ENCODE measurements at places on chromosomes 11 and 22.

GRCh38 chr22:44759001-44759400, 6.6 kb downstream of the ARHGAP8 start:
- no peak for DNase-seq

DNA sequence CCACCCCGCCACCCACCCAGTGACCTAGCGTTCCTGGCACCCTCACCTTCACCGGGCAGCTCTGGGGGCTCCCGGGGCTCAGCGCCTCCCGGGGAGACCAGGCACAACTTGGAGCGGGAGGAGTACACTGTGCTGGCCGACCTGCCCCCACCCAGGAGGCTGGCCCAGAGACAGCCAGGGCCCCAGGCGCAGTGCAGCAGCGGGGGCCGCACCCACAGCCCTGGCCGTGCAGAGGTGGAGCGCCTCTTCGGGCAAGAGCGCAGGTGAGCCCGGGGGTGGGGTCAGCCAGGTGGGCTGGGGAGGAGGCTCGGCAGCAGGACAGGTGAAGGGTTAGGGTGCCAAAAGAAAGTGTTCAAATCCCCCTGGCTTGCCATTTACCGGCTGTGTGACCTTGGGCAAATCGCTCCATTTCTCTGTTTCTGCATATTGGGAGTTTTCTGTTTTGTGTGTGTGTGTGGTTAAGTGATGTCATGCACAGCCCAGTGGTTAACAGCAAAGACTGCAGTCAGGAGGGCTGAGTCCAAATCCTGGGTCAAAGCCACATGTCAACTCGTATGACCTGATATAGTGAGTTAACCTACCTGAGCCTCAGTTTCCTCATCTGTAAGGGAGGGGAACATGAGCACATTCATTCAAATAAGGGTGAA, 29.5 kb downstream of the TRIOBP start:
- no peak for DNase-seq

DNA sequence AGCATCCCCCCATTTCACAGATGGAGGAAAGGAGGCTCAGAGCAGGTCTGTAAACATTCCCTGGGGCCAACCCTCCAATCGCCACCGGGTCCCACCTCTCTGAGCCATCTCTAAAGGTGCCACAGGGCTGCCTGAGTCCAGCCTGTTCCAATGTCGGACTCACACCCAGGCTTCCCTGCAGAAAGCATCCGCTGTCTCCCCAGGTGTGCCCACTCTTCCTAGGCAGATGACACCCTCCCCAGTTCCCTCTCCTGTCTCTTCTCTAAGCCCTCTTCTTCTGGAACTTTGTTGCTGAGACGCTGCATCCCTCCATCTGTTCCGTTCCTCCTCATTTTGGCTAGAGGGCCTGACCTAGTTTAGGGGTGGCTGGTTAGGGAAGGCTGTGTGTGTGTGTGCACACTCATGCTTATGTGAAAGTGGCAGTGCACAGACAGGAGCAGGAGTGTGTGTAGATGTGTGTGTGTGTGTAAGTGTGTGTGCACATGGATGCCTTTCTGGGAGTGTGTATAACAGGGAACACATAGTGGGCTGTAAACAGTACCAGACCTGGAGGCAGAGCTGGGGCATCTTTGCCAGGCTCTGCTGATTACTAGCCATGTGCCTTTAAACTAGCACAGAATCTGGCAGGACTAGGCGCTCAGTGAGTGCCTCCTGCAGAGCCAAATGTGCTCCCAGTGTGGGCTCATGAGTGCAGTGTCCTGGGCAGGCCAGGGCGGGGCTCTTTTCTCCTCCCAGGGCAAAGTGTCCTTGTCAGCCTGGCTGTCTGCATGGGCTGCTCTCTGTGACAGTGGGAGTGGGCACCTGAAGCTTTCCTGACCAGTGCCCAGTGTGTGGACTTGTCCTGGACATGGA, 77.3 kb upstream of the NECTIN1 start:
- DNase-seq = no peak

DNA sequence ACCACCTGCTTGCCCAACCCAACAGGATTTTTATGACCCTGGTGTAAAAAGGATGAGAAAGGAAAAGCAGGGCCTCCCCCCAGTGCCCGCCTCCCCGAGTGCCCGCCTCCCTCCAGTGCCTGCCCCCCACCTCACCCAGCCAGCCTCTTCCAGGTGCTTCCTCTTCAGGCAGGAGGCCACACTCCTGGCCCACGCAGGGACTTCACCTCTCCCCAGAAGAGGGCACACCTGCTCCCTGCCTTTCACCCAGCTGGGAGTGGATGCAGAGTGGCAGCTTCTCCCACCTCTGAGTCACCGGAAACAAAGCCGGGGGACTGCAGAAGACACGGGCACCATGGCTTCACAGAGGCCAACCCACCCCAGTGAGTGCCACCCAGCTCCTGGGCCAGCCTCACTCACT, 16.1 kb downstream of the CPT1A start:
- peak; percentile 47 for DNase-seq

DNA sequence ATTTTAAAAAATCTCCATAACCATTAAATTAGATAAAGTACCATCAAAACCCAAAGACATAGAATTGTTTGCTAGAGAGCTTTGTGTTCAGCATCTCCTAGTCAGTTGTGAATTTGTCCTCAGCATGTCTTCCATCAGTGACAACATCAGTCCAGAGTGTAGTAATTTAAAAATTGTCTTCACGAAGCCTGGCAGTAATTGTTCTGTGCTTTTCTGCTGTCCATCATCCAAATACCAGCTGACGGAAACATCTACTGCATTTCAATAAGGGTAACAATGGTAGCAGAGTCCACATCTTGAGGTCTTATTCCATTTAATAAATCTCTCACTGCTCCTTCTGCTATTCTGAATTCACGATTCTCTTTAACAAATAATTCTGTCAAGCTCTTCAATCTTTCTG, 121.5 kb downstream of the ATXN10 start:
- DNase-seq = no peak

- DNase-seq = no peak
These were observed 62.4 kb downstream of the BRD1 start for GRCh38 chr22:49765091-49765771.

DNA sequence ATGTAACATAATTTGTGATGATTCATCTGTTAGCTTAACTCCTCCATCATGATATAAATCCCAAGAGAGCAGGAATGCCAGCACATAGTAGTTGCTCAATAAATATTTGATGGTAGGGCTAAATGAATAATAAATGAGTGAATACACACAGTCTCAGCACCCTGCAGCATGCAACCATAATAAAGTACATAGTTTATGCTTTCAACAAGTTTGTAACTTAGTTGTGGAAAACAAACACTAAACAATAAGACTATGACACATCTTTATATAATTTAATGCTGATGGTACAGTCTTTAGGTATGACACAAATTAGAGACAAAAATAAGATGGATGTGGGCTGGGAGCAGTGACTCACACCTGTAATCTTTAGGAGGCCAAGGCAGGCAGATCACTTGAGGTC, 3.8 kb downstream of the ALKBH8 start:
- DNase-seq = no peak

GRCh38 chr11:120133216-120134105, 4.5 kb downstream of the TRIM29 start:
- no peak for DNase-seq

- DNase-seq = no peak
These were observed 3.4 kb downstream of the PHF21A start for GRCh38 chr11:46117842-46118241.

GRCh38 chr11:120811199-120811598, 212.7 kb upstream of the TBCEL start:
- no peak for DNase-seq

GRCh38 chr11:26841818-26842473, 120.1 kb upstream of the SLC5A12 start:
- no peak for DNase-seq

DNA sequence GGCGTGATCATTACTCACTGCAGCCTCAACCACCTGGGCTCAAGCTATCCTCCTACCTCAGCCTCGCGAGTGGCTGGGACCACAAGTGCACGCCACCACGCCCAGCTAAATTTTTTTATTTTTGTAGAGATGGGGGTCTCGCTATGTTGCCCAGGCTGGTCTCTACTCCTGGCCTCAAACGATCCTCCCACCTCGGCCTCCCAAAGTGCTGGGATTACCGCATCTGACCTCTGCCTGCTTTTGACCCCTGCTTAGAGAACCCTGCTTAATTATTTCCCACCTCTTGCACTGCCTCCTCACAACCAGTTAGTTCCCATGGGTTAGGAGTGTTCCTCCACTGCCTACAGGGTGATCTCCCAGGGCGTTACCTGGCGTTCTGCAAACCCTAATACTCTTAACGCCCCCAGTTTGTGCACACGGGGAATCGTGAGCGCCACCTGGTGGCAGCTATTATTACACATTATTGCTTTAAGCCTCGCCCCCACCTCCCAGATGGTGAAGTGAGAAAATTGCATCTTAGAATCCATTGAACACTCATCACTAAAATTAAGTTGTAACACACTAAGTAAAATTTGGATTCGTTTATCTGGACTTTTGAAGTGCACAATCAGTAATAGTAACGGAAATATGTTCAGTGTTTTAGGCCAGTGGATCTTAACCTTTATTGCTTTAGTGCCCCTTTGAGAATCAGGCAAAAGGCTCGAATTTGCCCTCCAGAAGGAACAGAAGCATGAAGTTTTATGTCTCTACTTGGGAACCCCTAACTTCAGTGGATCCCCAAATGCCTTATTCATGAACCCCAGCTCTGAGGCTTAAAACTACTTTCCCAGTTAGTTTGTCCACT, 61.4 kb upstream of the ASPHD2 start:
- peak; percentile 42 for DNase-seq

DNA sequence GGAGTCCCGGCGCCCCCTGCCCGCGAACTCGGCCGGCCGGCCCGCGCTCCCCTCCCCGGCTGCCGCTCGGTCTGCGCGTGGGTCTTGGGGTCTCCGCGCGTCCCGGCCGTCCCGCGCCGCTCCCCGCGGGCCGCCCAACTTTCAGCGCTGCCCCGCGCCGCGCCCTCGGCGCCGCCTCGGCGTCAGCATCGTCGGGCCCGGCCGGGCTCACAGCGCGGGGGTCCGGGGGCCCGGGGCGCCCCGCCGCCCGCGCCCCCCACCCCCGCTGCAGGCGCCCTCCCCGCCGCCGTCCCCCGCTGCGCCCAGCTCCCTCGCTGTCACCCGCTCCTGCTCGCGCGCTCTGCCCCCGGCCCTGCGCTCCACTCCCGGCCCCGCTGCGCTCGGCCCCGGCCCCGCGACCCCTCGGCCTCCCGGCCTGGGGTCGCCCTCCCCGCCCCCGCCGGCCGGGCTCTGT, at the start of gene KCNJ4:
Gene KCNJ4, minus strand, starts transcription at position 124 of the 454 bp plus-strand sequence. CDS start 27,067 bp downstream, outside the sequence.
- DNase-seq = no peak

DNA sequence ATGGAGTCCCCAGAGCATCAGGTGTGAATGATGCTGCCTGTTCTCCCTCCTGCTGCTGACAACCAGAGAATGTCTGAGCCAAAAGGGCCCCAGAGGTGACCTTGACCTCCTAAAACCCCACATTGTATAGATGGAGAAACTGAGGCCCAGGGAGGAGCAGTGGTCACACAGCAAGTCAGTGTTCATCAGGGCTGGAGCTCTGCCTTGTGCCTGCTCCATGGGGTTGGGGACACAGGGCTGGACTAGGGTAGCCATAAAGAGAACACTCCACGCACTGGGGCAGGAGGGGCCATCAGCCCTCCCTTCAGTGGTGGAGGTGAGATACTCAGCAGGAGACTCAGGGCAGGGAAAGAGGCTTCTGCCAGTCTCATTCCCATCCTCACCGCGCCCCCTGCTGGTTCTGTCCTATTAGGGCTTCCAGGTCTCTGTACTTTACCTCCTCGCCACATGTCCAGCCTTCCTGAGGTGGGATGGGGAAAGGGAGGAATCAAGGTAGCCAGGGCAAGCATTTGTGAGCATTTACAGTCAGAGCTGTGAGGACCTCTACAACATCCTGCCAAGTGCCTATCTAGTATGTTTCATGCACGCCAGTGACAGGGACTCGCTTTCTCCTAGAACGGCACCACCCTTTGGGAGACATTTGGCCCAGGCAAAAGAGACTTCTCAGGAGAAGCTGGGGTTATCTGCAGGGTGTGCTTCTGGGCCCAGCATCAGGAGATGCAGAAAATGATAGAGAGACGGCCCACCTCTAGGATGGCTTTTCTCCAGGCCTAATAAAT, 43.2 kb downstream of the NEU3 start:
- DNase-seq = peak; percentile 53

DNA sequence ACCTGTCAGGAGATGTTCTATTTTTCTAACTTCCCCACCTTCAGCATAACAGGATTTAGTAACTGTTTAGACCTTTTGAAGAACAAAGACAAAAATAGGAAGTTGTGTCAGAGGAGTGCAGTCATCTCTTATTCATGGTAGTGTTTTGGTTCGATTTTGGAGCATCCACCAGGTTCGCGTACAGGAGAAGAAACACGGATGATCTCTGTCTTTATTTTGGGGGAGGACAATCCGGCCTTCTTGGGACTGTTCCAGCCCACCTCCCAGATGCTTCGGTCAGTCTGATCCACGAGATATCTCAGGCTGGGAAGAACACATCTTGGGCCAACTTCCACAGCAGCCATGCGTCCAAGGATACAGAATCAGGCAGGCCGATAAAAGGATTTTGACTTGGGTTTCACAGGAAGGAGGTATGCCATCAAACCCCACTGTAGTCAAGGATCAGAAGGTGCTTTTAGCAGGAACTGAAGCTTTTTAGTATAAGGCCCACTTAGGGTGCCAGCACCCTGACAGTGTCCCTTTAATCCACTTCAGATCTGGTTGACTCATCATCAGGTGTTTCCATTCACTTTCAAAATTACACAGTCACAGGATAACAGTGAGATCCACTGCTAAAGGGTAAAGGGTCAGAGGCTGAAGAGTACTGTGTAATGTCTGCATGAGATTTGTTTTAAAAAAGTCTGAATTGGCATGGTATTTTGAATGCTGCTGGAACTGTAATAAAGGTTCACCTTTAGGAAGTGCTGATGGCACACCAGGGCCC, 16.5 kb downstream of the PATZ1 start:
- DNase-seq = no peak
